ENCODE measurements at places on chromosomes 4 and X. TPM values are rescaled to one million over a fixed set of nuclear protein-coding genes. Genes with fewer than 3 reads are reported as not detected.
A peak's percentile ranks its signal among the peaks of the same experiment; 100 is the strongest.

DNA sequence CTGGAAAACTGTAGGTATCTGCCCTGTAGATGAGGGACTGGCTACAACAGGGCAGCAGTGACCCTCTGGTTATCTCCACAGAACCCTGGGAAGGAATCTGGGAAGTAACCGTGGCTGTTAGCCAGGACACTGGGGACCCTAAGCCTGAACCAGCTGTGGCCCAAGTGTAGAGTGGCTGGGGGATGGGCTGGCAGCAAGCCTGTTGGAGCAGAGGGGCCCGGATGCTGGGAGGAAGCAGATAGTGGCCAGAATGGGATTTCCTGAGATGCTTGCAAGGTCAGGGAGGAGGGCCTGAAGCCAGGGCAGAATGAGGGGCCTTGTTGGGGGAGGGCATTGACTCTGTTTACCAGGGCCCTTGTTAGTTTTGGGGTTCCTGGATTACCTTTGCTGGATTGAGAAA lies 161.0 kb upstream of the EOLA2 start:
- DNase-seq: no peak

GRCh38 chrX:92241249-92241648 lies 462.1 kb downstream of the PCDH11X start:
- no peak for DNase-seq

The NR3C2 gene
- 5.9 TPM for total RNA-seq

GRCh38 chr4:114180481-114180880 lies 201.0 kb upstream of the ARSJ start:
- peak; percentile 80 for DNase-seq

The CXXC4 gene
- 0.11 TPM for total RNA-seq

DNA sequence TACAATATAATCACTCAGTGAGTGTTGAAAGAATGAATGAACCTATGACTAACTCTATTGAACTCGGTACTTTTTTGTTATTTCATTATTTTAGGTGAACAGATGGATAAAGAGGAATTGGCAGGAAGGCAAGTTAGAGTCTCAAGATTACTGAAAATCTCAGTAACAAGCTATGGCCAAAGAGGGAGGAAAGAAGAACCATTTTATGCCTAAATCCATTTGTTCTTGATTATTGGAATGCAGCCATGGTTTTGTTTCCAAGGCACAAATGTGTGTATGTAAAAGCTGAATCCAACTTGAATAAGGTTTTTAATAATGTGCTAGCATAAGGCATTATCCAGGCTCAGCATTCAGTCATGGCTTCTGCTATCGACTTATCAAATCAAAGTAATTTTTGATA lies 196.4 kb downstream of the DTHD1 start:
- DNase-seq: no peak

GRCh38 chr4:8465615-8466611 lies 25.3 kb downstream of the TRMT44 start:
- no peak for DNase-seq

- no peak for DNase-seq
Measured at GRCh38 chrX:10628906-10629305, 8.5 kb upstream of the MID1 start.

DNA sequence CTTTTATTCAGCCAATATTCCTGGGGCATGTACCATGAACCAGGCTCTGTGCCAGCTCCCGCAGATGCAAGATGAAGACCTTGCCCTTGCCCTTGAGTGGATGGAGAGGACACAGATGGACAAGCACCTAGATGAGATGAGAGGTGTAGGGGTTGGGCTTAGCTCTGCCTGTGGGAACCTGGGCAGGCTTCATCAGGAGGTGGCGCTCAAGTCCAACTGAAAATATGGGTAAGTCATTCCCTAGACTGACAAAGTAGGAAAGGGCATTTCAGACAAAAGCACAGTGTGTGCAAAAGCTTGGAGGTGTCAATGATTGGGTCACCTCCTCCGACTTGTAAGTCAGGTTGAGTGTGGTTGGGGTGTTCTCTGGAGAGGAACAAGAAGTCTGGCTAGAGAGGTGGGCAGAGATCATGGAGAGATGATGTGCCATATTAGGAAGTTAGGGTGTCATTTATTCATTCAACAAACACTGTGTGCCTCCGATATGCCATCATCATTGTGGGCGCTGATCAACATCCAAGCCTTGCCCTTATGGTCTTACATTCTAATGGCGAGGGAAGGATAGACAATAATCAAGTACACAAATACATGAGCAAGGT lies 64.6 kb downstream of the ANAPC4 start:
- peak; percentile 58 for DNase-seq
